ENCODE measurements at places on chromosomes 1 and 21.

DNA sequence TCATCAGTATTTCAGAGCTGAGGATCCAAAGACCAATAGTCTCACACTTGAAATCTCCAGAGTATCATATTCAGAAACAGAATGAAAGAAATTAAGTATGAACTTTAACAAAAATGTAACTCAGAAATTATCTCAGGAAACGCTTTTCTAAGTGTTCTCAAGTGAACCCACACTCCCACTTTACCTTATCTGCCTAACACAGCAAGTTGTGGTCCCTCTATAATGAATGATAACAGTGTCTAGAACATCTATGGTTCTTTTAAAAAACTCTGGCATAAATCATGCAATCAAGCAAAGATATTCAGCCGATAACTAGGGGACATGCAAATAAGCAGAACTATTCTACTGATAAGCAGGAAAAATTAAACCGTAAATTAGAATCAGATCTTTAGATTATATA is 1574.2 kb downstream of the PLA2G4A start:
- no peak for DNase-seq

GRCh38 chr1:203268901-203269653 is 36.2 kb upstream of the BTG2 start:
- peak; percentile 46 for DNase-seq

DNA sequence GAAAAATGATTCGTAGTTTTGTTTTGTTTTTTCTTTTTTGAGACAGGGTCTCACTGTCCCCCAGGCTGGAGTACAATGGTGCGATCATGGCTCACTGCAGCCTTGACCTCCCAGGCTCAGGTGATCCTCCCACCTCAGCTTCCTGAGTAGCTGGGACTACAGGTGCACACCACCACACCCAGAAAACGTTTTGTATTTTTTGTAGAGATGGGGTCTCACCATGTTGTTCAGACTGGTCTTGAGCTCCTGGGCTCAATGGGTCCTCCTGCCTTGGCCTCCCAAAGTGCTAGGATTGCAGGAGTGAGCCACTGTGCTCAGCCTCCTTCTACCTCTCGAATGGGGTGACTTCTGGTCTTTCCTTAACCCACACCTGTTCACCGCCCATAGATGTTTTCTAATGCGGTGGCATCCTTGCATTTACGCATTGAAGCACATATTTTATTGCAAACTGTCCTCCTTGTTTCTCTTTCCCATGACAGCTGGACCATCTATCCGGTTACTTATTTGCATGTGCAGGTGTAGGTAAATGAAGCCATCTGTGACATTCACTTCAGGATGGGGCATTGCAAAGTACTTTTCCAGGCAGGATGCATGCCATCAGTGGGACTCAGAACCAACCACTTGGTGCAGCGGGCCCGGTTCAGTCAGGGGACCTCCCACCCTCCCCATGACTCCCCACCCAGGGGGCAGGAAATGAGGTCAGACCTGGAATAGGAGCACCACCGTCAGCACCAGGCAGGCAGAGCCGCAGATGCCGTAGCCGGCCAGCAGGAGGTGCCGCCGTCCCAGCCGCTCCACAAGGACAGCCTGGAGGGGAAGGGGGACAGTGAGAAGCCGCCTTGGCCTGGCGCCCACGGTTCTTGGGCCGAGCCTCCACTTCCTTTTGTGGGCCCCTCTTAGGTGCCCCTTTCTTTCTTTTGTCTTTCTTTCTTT is 16.5 kb downstream of the SLC2A7 start:
- no peak for DNase-seq

- DNase-seq, result no peak
These were observed 84.6 kb downstream of the SYT2 start for GRCh38 chr1:202625416-202626360.

DNA sequence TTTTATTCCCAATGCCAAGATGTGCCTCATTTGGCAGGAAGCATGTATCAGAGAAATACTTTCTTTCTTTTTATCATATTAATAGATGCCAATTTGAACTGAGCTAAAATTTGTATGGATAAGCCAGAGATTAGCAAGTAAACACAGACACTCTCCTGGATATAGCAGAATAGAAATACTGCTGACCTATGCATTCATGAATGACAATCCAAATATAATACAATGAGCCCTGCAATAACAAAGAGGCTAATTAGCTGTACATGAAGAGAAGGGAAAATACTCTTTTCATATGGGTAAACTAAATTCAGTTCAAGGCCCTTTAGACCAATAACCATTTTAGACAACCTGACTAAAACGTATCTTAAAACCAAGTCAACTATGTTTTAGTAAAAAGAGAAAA is 388.1 kb upstream of the NR5A2 start:
- DNase-seq, result no peak

- DNase-seq, result no peak
These were observed at the start of gene LAMC1 for GRCh38 chr1:183023146-183023600. Gene LAMC1 (plus strand): TSS chr1:183023420. CDS start chr1:183023717, 297 bp downstream.

- no peak for DNase-seq
These were observed 6.7 kb downstream of the LMO4 start for GRCh38 chr1:87335175-87335884.
